ENCODE measurements at places on chromosomes 16 and 17.

DNA sequence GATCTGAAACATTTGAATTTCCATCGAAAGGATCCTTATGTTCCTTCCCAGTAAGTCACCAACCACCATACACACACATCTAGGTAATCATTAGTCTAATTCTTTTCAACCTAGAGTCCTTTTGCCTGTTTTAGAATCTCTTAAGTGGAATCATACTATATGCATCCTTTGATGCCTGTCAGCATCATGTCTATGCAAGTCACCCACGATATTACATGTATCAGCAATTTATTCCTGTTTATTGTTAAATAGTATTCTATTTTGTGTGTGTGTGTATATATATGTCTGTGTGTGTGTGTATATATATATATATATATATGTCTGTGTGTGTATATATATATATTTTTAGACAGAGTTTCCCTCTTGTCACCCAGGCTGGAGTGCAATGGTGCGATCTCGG is 78.9 kb upstream of the RPH3AL start:
- no peak for DNase-seq

- no peak for DNase-seq
These were observed 76.4 kb downstream of the KCNJ12 start for GRCh38 chr17:21452377-21453143.

GRCh38 chr17:73586275-73586832 is 57.9 kb downstream of the SDK2 start:
- DNase-seq: no peak

GRCh38 chr16:50136399-50136798 is 16.7 kb upstream of the TENT4B start:
- no peak for DNase-seq

- no peak for DNase-seq
These were observed 59.5 kb downstream of the USP22 start for GRCh38 chr17:20983359-20983637.

- no peak for DNase-seq
These were observed 8.8 kb downstream of the SEC14L5 start for GRCh38 chr16:4966736-4967453.

GRCh38 chr17:42568341-42569111 is 1.6 kb downstream of the MLX start:
- DNase-seq: no peak

DNA sequence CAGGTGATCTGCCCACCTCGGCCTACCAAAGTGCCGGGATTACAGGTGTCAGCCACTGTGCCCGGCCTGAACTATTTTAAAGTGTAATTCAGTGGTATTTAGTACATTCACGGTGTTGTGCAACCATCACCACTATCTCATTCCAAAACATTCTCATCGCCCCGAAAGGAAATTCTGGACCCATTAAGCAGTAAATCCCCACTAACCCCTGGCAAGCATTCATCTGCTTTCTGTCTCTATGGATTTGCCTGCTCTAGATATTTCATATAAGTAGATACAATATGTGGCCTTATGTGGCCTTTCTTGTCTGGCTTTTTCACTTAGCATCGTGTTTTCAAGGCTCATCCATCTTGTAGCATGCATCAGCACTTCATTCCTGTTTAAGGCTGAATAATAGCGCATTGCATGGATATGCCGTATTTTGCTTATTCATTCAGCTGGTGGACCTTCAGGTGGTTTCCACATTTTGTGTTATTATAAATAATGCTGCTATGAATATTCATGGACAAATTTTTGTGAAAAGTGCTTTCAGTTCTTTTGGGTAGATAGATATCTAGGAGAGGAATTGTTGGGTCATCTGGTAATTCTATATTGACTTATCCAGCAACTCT is 8.4 kb upstream of the HERPUD1 start:
- DNase-seq: no peak

DNA sequence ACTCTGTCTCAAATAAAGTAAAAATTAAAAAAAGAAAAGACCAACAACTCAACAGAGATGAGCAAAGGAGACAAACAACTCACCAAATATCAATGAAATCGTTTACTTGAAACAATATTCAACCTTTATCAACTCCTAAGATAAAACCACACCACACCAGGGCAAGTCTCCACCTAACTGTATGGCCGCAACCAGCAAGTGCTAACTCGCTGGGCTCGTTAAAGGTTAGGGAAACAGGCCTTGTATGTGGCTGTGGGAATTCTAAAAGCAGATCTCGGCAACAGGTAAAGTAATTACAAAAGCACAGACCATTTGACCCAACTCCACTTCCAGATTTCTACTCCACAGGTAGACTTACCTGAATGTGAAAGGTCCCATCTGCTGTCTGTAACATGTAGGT is 9.3 kb downstream of the ZCCHC14 start:
- no peak for DNase-seq

DNA sequence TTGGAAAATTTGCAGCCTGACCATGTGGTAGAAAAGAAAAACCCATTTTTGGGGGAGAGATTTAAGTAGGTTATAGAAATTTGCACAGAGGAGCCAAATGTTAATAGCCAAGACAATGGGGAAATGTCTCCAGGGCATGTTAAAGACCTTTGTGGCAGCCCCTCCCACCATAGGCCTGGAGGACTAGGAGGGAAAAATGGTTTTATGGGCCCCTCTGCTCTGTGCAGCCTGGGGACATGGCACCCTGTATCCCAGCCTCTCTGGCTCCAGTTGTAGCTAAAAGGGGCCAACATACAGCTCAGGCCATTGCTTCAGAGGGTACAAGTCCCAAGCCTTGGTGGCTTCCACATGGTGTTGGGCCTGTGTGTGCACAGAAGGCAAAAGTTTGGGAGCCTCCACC is 245.9 kb upstream of the AXIN2 start:
- DNase-seq: no peak

DNA sequence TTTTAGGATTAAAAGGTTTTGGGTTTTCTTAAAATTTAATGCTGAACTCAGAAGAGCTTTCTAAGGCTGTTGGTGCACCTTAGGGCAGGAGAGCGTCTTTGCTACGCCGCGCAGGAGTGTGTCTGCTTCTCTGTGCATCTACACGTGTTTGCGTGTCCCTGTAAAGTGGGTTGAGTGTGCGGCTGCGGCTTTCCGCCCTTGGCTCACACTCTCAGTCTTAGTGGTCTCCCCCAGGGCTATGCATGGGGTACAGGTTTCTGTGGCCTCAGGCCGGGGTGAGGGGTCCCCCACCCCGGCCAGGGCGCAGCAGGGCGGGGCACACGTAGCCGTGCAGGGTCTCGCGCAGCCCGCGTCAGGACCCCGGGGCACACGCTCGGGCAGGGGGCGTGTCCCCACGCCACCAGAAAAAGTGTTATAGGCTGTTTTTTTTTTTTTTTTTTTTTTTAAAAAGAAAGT is 727 bp upstream of the TENT4B start:
- peak; percentile 66 for DNase-seq

DNA sequence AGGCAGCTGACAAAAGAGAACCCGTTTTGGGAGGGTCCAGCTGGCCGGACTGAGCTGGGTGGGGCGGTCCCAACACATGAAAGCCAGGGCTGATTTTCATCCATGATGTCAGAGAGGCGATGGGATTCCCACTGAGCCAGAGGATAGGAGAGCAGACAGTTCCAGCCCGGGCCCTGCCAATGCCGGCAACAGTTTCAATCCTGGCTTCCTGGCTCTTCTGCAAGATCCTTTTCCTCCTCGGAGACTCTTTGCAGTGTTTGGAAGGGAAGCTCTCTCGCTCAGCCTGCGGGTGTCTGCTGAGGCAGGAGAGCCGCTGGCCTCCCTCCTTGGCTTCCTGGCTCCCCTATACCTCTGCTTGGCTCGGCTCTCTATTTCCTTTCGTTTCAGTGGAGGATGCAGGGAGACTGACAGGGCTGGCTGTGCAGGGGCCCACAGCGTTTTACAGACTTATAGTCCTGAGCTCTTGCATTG is 145.5 kb upstream of the SOX9 start:
- DNase-seq: no peak

GRCh38 chr16:55699616-55700015 is 43.8 kb downstream of the SLC6A2 start:
- no peak for DNase-seq

DNA sequence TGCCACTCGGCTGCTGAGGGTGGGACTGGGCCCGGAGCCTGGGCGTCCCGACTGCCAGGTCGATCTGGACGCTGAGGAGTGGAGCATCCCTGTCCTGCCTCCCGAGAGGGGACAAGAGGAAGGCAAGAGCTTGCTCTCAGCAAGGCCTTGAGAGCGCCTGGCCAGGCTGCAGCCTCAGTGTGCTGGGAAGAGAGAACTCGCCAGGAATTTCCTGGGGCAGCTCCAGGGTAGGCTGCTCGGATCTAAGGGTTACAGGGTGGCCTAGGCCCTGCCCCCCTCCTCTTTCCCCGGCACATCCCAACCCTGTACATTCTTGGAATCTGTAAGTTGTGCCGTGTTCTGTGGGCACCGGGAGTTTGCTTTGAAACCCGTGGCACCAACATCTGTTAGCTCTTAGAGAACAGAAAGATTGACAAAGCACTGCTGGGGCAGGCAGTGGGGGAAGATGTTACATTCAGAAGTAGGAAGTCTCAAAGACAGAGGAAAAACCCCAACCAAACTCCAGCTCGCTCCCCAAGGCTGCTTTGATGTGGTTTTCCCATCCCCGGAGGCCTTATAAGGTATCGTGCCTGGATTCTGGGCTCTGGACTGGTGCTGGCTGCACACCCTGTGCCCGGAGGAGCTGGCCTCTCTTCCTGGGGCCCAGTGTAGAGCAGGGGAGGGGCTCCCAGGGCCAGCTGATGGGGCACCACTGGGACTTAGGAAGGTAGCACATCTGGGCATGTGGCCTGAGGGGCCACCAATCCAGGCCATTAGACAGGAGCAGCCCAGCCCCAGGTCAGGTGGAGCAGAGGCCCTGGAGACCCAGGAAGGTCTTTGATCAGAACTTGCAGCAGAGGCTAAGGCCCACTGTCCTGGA is 55.2 kb downstream of the NKD1 start:
- no peak for DNase-seq

GRCh38 chr17:65154770-65155589 is 17.8 kb downstream of the RGS9 start:
- no peak for DNase-seq

DNA sequence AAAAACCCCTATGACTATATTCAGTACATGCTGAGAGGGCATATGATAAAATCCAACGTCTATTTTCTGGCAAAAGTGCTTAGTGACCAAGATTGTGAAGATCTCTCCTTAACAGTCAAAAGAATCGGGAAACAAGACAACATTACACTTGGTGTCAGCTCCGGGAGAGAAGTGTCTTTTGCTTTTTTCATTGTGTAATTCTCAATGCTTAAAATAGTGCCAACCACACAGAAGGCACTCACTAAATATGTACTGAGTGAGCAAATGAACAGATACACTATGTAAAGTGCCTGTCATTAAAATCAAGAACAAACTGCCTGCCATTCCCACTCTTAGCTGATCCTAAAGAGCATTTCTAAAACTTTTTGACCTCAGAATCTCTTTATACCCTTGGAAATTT is 34.1 kb downstream of the VPS53 start:
- DNase-seq: no peak

- no peak for DNase-seq
These were observed 52.1 kb upstream of the TMEM132E start for GRCh38 chr17:34527136-34527907.

DNA sequence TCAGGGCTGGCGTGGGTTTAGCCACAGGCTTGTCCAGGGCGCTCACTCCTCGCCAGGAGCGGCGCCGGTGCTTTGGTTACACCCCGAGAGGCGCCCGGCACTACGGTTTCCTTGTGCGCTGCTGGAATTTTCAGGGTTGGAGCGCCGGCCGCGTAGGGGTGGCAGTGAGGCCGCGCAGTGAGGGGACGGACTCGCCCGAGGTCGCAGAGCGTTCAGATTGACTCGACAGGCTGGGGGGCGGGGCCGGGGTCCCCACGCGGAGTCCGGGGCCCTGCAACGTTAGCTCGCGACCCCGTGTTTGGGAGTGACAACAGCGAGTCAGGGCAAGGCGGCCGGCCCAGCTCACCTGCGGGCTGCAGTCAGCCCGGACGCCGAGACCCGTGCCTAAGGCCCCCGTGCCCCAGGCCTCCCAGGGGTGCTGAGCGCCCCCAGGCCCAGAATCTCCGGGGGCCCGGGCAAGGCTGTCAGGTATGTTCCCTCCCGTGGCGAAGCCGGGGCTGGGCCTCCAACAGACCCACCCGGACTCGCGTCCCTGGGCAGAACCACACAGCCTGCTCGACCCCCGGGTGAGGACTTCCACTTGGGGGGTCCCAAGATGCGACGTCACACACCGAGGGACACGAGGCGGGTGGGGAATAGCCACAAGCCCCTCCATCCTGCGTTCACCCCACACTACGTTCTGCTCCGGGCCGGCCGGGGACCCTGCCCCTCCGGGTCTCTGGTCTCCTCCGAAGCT is 1.3 kb upstream of the ACTG1 start:
- no peak for DNase-seq

GRCh38 chr17:2982854-2983253 is 80.6 kb downstream of the OR1D5 start:
- no peak for DNase-seq

- no peak for DNase-seq
These were observed 42.3 kb upstream of the BCAR1 start for GRCh38 chr16:75293772-75294171.
